Mammary epithelial cell (primary cell): ENCODE measurements at places on chromosomes 16 and 17. TPM values are rescaled to one million over a fixed set of nuclear protein-coding genes. Genes with fewer than 3 reads are reported as not detected.

- DNase-seq: no peak
Observed at GRCh38 chr17:34909040-34909439, 52.2 kb downstream of the CCT6B start.

GRCh38 chr17:46154151-46154816, 38.9 kb downstream of the KANSL1 start:
- no peak for DNase-seq

DNA sequence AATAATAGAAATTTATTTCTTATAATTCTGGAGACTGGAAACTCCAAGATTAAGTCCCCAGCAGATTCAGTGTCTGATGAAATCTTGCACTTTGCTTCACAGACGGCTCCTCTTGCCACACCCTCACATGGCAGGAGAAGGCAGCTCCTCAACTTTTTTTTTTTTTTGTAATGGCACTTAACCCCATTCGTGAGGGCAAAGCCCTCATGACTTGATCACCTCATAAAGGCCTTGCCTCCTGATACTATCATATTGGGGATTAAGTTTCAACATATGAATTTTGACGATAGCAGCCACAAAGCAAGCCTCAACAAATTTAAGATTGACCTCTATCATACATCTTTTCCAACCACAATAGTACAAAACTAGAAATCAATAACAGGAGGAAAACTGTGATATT, 42.3 kb upstream of the CDYL2 start:
- DNase-seq: no peak

- DNase-seq: peak; percentile 44
Observed at GRCh38 chr16:24041834-24042631, 206.2 kb downstream of the PRKCB start.

- no peak for DNase-seq
Observed at GRCh38 chr17:48719642-48720265, 2.6 kb downstream of the PRAC1 start.

DNA sequence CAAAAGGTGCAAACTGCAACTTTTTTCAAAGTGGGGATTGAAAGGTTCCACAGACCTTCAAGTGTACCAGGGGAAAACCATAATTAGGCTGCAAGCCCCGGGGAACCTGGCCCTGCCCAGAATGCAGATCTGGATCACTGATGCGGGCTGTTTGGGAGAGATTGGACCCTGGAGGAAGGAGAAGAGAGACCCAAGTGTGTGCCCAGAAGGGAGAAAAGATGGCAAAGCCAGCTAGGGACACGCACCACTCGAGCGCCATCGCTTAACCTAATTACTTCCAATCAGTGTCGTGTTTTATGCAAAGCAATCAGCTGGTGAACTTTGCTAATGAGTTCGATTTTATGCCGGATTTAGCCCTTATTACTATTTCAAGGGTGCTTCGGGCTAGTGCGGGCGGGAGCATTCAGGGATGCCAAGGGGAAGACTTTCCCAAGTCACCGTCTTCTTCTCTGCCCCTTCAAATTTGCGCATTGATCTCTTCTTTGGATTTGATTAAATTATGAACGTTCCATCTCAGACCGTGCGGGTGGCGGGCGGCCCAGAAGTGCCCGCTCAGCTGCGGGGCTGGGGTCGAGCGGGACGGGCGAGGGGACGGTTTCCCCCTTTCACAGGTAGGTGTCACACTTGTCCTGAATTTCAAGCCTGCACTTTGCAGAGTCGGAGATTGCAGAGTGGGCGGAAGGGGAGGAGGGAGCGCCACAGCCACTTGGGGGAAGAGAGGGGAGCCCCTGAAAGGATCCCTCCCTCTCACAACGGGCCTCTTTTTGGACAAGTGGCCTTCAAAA, 4.0 kb downstream of the IRX5 start:
- peak; percentile 71 for DNase-seq

DNA sequence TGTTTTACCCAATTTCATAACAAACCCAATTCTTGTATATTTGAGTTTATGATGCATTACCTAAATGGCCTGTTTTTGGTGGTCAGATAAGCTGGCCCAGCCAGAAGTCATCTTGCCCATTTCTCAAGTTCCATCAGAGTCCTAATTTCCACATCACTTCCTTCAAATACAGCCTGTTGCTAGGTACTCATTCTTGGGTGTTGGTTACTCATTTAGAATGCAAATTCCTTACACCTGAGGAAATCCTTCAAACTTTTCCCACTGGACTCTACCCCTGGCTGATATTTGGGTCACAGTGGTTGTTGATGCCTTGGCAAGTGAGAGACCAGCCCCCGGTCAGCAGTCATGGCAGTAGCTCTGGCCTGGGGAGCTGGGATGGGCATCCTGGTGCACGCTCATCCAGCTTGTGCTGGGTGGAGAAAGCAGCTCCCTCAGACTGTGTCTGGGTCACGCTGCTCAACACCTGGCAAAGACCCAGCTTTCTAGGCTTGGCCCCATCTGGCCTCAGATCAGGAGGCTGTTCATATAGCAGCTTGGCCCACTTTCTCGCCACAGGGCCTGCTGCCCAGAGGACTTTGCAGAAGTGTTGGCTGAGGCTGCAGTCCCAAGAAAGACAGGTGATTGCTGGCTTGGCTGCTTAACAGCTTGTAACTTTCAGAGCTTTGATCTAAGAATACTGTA, 25.8 kb downstream of the WSB1 start:
- DNase-seq: no peak

GRCh38 chr16:66977341-66978113, 10.9 kb upstream of the CES4A start:
- peak; percentile 69 for DNase-seq

- no peak for DNase-seq
Observed at GRCh38 chr16:69763599-69763942, 1.4 kb downstream of the WWP2 start.

DNA sequence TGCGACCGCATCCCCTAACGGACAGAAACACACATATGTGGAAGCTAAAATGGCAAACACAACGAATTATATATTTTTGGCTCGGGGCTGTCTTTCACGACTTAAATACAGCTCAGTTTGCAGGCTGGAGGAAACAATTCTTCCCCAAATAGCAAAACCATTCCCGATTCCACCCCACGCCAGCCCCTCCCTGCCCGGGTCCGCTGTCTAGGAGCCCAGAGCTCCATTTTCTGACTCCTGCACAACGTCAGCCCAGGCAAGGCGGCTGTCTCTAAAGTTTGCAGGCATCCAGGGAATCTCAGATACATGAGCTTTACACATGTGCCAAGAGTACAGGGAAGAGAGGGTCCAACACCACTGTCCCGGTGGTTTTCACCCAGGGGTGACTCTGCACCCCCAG, 110.5 kb downstream of the ADCY9 start:
- no peak for DNase-seq

DNA sequence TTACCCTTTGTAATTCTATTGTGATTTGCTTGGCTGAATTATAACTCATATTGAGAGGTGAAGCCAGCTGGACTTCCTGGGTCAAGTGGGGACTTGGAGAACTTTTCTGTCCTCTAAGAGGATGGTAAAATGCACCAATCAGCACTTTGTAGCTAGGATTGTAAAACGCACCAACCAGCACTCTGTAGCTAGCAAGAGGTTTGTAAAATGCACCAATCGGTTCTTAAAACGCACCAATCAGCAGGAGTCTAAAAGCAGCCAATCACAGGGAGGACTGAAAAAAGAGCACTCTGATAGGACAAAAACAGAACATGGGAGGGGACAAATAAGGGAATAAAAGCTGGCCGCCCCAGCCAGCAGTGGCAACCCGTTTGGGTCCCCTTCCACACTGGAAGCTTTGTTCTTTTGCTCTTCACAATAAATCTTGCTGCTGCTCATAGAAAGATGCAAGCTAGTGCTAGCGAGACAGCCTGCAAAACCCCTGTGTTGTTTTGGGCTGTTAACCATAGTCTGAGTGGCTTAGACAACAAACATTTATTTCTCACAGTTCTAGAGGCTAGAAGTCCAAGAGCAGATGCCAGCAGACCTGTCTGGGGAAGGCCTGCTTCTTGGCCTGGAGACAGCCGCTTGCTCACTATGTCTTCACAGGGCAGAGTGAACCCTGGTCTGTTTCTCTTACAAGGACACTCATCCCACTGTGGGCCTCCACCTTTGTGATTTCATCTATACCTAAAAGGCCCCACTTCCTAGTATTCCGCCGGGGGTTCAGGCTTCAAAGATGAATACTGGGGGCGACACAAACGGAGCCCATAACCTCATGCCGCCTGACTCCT, 39.0 kb upstream of the CRISPLD2 start:
- no peak for DNase-seq

- DNase-seq: no peak
Observed at GRCh38 chr17:63555500-63556156, 5.4 kb downstream of the DCAF7 start.

- no peak for DNase-seq
Observed at GRCh38 chr17:80683625-80684104, 139.0 kb downstream of the RPTOR start.

DNA sequence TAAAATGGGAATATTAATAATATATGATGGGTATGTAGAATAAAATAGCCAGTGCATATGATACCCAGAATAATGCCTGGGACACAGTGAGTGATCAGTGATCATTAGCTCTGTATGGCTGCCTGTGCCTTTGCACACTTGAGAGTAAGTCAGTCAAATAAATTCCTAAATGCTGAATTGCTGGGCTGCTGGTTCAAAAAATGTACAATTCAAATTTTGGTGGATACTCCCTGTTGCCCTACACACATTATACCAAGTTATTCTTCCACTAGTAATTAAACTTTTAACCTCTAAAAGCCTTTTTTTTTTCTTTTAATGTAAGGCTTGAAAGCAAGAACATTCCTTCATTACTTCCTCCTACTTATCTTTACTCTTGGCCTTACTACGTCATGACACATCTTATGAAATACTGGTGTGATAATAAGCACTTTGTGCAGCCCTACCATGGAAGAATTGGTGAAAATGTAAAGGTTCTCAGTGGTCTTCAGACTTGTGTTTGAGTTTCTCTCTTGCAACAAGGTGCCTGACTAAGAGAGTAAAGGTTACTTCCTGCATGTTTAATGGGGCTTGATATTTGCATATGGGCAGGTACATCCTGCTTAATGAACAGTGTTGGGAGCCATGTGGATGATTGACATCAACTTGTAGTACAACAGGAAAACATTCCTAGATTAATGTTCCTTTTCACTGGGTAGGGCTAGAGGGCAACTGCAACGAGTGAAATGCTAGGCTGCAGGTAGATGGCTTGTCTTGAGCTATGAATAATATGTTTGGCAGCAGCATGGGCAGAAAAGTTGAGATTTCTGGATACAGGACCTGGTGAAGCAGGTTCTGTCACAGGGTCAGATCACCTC, 84.3 kb downstream of the PRKCA start:
- peak; percentile 12 for DNase-seq

DNA sequence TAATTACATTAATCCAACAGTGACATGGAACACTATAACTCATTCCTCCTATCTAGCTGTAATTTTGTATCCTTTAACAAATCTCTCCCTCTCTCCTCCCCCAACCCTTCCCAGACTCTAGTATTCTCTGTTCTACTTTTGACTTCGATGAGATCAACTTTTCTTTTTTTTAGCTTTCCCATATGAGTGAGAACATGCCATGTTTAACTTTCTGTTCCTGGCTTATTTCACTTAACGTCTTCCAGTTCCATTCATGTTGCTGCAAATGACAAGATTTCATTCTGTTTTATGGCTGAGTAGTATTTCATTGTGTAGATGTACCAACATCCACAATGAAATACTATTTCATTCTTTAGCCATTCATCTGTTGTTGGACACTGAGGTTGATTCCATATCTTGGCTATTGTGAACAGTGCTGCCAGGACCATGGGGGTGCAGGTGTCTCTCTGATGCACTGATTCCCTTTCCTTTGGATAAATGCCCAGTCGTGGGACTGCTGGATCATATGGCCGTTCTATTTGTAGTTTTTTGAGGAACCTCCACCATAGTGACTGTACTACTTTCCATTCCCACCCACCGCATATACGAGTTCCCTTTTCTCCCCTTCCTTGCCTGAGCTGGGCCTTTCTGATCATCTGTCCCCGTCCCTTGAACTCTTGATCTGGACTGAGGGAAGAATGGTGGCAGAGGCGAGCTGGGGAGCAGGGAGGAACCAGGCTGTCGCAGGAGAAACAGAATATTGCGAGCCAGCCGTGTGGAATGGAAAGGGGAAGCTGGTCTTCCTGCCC, 7.7 kb upstream of the CEP295NL start:
- no peak for DNase-seq

GRCh38 chr16:52741351-52741750, 194.4 kb upstream of the TOX3 start:
- no peak for DNase-seq

DNA sequence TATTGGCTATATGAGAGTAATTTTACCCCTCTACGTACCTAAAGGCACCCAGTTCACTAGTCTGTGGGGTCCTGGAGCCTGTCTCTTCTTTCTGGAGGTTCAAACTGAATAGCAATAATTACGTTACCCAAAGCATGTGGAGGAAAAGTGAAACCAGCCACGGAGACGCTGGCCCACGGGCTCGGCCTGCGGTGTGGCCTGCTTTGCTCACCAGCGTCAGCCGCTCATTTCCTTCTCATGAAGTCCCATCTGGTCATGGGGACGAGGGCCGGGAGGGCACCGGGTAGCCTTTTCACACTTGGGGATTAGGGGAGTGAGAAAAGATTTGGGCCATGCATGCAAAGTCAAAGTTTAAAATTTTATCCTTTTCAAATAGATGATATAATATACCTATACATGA, 26.9 kb downstream of the ELAC2 start:
- no peak for DNase-seq

DNA sequence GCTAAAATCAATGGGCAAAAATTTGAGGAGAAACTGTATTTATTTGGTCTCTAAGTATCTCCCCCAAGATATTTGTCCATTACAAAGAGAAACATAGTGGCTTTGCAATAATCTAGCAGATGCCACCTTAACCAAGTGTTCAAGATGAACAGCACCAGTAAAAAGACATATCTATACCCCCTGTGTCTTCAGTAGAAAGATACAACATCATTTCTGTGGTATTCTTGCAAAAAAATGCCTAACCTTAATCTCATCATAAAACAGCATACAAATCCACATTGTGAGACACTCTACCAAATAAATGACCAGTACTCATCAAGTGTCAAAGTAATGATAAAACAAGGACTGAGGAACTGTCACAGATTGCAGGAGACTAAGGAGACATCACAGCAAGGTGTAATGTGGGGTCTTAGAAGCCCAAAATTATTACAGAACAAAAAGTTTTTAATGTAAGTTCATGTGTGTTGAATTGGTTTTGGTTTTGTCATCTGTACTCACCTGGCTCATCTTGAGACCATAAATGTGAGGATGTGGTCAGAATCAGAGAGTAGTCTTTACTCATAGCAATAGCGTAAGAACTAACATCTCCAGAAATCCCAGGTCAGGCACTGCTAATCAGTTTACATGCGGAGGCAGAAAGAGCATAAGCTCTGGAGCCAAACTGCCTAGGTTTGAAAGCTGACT, 77.2 kb downstream of the AATF start:
- DNase-seq: no peak

- DNase-seq: no peak
Observed at GRCh38 chr16:81513204-81514040, 68.8 kb downstream of the CMIP start.

The KRTAP4-6 gene
- total RNA-seq: not detected

The WBP2 gene
- total RNA-seq: 50.2 TPM

The TBX6 gene
- total RNA-seq: 0.19 and 0.73 TPM in 2 replicates

The SPNS2 gene
- not detected in 2 replicates for total RNA-seq

The SLC16A6 gene
- 0.08 TPM in 1 of 2 replicates, not detected in the other for total RNA-seq

The ASPA gene
- total RNA-seq: 0.33 TPM

The TM4SF5 gene
- not detected in 2 replicates for total RNA-seq

The FA2H gene
- not detected for total RNA-seq

The CHCT1 gene
- total RNA-seq: not detected

The PERCC1 gene
- not detected in 2 replicates for total RNA-seq
